D721Med (cell line): ENCODE measurements at places on chromosomes 6 and 20.

- no peak for DNase-seq
Measured at GRCh38 chr20:50317609-50318008, 127.0 kb downstream of the CEBPB start.

- no peak for DNase-seq
Measured at GRCh38 chr6:7566617-7567173, 23.3 kb upstream of the SNRNP48 start.

DNA sequence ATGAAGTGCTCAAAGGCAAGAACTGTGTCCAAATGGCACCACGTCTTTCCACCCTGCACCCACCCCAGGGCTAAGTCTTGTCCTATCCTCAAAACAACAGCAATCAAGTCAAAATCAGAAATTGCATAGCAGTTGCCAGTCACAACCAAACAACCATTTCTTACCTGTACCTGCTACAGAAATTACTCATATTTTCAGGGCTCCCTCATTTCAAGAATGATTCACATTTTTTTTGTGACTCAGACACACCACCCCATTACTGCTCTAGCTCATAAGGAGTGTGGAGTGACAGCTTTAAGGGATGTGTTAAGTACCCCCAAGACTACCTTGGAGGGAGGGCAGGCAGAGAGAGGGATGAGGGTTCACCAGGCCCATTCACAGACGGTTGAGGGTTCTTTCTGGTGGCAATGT, 111.7 kb downstream of the TRERF1 start:
- no peak for DNase-seq

GRCh38 chr20:47227119-47227518, 129.4 kb downstream of the ZMYND8 start:
- no peak for DNase-seq

GRCh38 chr6:154359679-154360078, 3.1 kb upstream of the IPCEF1 start:
- DNase-seq = no peak

DNA sequence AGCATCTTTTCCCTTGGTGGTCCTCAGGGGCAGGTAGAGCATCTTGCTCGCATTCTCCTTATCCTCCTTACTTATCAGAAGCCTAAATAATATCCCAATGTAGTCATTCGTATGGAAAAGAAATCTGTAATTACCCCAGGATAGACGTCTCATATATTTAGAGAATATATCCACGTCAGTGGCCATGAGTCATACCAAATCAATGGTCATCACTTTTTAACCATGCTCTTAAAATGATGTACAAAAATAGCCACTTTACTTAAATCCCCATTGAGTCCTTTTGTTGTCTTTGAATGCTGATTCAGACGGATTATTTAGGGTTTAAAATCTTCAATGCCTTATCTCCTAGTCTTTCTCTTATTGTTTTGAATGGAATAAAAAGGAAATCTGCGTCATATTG, 231.7 kb upstream of the STXBP5 start:
- no peak for DNase-seq

DNA sequence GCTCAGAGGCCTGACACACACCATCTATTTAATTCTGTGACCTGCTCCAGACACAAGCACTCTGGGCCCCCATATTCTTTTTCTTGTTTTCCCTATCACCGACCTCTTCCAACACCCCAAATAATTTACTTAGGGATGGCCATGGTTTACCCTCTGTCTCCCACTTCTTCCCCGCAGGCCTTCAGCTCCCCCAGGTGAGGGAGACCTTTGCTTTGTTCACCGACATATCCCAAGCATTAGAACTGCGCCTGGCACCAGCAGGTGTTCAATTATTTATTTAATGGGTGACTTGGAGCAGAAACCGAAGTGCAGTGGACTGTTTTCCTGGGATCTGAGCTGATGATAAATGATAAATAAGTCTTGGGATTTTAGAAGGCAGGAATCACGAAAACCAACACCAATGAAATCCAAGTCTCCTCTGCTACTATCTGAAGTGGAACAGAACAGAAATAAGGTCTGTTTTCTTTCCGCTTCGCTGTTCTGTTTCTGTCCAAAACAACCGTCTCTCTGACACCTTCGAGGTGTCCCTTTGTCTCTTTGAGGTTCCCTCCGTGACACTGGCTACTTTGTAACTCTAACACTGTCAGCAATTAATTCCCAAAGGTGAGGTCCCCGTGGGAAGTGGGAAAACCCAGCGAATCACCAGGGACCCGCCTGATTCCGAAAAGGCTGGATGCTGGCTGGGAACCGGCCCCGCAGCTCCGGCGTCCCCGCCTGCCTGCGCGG, 1.1 kb upstream of the RIN2 start:
- no peak for DNase-seq
